ENCODE measurements at places on chromosomes 2 and 18. TPM values are rescaled to one million over a fixed set of nuclear protein-coding genes. Genes with fewer than 3 reads are reported as not detected.

RESP18 gene
- total RNA-seq, result not detected

CREG2 gene
- total RNA-seq, result 1.1 TPM

TACR1 gene
- 0.56 TPM for total RNA-seq

ABHD3 gene
- total RNA-seq, result 10.9 TPM

SH3RF3 gene
- total RNA-seq, result 2.9 TPM

SAG gene
- total RNA-seq, result not detected

CYTIP gene
- 5.9 TPM for total RNA-seq

IKZF2 gene
- 9.4 TPM for total RNA-seq

CRACDL gene
- total RNA-seq, result not detected

MDH1B gene
- total RNA-seq, result 0.56 TPM

TXNDC2 gene
- total RNA-seq, result not detected

TCF7L1 gene
- total RNA-seq, result 2.3 TPM

POTEJ gene
- total RNA-seq, result not detected

OR6B2 gene
- total RNA-seq, result not detected

NTSR2 gene
- total RNA-seq, result not detected

RGPD4 gene
- total RNA-seq, result under 0.01 TPM

AQP12B gene
- total RNA-seq, result not detected

IL1F10 gene
- total RNA-seq, result not detected

GKN2 gene
- not detected for total RNA-seq

UGT1A7 gene
- total RNA-seq, result not detected

SEPTIN10 gene
- 84.5 TPM for total RNA-seq

EVX2 gene
- total RNA-seq, result not detected

GPR39 gene
- total RNA-seq, result 2.3 TPM

FLACC1 gene
- 0.38 TPM for total RNA-seq

KCNG2 gene
- 0.19 TPM for total RNA-seq

CFAP65 gene
- not detected for total RNA-seq
